Frontal cortex (tissue), 4 donors: ENCODE measurements at places on chromosomes 2 and 18.

DNA sequence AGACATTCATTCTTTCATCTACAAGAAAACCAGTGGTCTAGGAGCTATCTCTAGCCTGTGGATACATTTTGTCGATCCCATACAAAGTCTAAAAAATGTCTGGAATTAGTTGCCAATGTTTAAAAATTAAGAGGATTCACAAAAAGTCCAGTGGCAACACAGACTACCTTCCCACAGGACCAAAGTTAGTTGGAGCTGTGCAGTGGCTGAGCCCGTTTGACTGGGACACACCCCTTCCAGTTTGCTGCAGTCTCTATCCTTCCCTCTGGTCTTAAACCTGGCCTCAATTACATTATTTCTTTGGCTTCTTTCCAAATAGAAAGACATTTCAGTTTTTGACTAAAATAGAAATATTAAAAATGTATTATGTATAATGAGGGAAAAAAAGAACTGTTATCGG is 18.6 kb downstream of the SLC16A14 start:
- DNase-seq: no peak

- DNase-seq: no peak
Observed at GRCh38 chr18:63271881-63272299, 47.7 kb downstream of the BCL2 start.

- no peak for DNase-seq
Observed at GRCh38 chr2:102834523-102835273, 72.9 kb downstream of the TMEM182 start.

DNA sequence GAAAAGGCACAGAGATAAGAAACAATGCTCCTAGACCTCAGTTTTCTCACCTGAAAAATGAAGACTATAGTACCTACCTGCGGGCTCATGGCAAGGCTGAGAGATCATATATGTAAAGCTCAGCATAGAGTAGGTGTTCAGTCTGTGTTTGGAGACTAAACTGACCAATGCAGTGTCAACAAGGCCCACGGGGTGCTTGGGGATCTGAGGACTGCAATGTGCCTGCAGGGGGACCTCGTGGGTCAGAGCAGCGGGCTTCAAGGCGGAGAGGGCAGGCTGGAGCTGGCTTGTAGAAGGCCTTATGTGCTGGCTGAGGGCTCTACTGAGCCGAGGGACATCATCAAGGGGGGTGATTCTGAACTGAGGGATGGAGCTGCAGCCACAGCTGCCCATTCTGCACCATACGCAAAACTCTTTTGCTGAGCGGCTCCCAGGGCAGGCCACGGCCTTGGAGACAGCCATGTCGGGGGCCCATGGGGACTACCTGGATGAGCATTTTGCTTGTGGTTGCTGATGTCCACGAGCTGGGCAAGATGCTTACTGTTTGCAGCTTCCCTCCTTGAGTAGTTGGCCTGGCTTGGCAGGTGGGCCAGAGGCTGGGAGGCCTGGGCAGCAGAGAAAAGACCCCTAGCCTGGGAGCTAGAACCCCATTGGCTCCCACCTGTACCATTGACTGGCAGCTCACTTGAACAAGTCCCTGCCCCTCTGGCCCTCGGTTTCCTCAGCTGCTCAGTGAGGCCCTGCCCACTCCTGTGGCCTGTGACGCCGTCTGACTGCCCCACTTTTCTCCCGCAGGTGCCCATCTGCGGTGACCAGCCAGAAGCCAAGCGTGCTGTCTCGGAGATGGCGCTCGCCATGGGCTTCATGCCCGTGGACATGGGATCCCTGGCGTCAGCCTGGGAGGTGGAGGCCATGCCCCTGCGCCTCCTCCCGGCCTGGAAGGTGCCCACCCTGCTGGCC is 23.5 kb downstream of the STEAP3 start:
- DNase-seq: no peak

GRCh38 chr2:240438810-240439697 is 3.6 kb downstream of the GPC1 start:
- DNase-seq: no peak

- DNase-seq: no peak
Observed at GRCh38 chr2:151238527-151239487, 22.9 kb downstream of the RBM43 start.

DNA sequence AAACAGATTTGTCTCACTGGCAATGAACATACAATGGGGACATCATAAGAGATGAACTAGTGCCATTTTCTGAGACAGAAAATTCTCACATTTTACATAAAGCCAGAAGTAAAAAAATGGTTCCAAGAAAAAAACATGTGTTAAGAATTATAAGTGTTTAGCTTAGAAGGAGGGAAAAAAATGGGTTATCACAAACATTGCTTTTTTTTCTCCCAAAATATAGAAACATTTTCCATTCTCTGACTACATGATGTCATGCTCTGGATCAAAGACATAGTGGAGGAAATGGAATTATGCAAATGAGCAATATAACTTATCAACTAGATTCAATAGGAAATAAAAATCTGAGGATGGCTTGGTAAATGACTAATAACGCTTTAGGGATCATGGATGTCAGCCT is 49.8 kb downstream of the SPATS2L start:
- DNase-seq: no peak

DNA sequence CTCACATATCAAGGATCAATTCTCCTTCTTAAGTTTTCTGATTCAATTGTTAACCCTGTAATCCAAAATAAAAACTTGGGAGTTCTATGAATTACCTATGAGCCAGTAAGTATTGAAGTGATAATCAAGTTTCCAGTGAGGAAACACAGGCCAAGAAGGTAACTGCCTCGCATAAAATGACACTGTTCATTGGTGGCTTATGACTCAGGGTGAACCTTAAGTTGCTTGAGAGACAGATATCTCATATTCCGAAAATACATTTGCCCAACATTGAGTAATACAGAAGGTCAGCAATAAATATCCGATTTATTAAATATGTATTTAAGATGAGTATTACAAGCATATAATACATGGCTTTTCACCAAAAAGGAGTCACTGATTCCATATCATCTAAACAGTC is 31.9 kb downstream of the PSME4 start:
- no peak for DNase-seq

GRCh38 chr2:226256237-226256636 is 543.4 kb downstream of the IRS1 start:
- no peak for DNase-seq

- no peak for DNase-seq
Observed at GRCh38 chr18:58966005-58966677, 101.5 kb downstream of the ZNF532 start.

GRCh38 chr18:48937869-48938750 is 12.7 kb downstream of the SMAD7 start:
- DNase-seq: no peak

GRCh38 chr18:41872206-41872605 is 82.8 kb upstream of the PIK3C3 start:
- no peak for DNase-seq

DNA sequence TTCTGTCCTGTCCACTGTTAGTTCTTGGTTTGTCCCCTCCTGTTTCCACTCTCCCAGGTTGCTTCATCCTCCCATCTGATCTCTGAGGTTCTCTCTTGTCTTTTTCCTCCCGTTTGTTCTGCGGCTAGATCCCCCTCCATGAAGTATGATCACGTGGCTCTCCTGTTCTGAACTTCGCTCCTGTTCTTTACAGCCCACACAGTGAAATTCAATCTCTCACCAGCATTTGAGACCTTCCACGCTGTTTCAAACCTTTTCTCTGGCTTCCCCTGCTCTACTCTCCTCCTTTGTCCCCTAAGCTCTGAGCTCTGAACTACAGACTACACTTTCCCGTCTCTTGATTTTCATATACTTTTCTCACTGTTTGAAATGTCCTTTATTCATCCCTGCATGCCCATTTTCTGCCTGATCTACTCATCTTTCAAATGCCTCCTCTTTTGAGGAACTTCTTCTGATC is 83.5 kb downstream of the OSBPL6 start:
- DNase-seq: no peak

- DNase-seq: no peak
Observed at GRCh38 chr2:196054631-196055030, 14.0 kb downstream of the DNAH7 start.

GRCh38 chr2:2926009-2926857 is 451.4 kb downstream of the EIPR1 start:
- DNase-seq: no peak

- DNase-seq: no peak
Observed at GRCh38 chr2:212154477-212154878, 384.1 kb downstream of the ERBB4 start.

- no peak for DNase-seq
Observed at GRCh38 chr2:98032086-98032485, 36.3 kb upstream of the TMEM131 start.

- no peak for DNase-seq
Observed at GRCh38 chr2:127040169-127040568, 66.8 kb downstream of the BIN1 start.

GRCh38 chr2:216603010-216603883 is 30.0 kb upstream of the IGFBP2 start:
- no peak for DNase-seq

- DNase-seq: no peak
Observed at GRCh38 chr2:174108579-174108978, 139.8 kb downstream of the OLA1 start.

DNA sequence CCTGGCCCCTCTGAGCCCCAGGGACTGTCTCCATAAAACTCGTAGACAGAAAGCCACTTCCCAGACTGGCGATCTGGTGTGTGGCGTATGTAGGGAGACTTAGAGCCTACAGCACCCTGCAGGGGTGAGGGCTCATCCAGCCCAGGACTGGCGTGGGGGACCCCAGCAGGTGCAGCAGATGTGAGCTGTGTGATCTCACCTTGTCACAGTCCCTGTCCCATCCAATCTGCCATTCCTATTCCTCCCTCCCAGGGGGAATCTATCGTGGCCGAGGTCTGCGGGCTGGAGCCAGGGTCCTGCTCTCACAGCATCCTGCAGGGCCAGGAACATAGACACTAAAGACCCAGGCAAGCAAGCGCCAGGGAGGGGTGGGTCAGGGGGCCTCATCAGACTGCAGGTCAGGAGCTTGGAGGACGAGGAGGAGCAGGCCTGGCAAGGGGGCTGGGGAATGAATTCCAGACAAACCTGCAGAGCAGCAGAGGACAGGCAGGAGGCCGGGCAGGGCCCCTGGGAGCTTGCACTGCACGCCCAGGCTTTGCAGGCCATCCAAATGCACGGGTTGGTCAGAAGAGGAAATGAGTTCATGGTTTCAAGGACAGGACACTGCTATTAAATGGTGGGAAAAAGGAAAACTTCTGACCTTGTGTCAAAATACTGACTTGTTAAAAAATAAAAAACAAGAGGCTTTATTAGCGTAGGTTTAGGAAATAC is 32.5 kb downstream of the HS6ST1 start:
- no peak for DNase-seq

DNA sequence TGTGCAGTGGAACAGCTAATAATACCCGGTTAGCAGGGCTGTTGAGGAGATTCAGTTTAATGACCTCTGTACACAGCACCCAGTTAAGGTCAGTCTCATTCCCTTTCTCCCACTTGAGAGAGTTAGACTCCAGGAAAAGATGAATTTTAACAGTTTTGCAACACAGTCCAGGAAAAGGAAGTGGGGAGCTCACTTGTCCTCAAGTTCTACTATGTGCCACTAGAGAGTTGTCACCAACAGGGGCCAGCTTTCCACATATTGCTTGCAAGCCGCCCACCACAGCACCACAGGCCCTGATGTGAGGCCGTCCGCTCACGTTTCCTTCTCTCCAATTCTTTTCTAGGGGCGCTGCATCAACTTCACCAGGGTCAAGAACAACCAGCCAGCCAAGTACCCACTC is 142.1 kb downstream of the GFPT1 start:
- DNase-seq: no peak
